ENCODE measurements at places on chromosomes 7 and 10.

DNA sequence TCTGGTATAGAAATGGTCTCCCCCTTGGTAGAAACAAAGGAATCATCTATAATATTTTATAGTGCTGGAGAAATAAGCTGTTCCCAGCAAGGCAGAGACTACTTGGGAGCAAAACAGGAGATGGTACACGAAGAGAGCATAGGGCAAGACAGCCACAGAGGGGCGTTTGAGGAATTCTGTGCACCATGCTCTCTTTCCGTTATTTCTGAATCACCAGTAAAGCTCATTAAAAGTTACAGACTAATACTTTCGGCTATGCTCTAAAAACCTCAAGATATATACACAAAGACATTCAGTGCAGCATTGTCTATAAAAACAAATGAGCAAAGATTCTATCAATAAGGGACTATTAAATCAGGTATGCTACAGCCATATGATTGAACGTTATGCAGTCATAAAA is 68.5 kb upstream of the FHIP2A start:
- no peak for DNase-seq

DNA sequence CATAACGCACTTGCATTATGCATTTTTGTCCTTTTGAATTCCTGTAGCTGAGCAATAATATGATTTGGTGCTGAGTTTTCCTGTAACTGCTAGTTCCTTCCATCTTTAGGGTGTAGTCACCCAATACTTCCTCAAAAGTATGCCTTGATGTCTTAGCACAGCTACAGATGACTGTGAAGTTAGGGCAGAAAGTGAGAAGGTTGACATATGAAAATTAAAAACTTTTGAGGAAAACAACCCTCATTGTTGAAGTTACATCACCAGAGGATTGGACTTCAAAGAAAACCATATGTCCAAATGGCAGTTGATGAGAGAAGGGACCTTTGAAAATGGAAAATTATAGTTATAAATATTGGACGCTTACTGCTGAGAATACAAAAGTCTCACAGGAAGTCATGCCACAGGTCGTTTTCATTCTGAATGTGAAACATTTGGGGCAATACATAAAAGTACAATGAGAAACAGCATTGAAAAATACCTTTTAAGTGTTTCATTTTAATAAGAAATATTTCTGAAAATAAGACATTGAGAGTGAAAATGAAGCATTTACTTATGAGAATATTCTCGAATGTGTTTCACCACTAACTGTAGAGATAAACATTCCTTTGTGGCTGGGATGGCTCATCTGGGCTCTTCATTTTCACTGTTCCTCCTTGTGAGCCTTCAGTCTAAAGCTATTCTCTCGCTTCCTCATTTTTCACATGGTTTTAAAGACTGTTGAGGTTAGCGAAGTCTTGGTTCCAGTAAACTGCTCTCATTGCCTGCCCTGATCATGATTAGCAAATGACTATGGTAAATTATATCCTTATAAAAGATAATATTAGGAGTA is 61.4 kb upstream of the NME8 start:
- peak; percentile 33 for DNase-seq

DNA sequence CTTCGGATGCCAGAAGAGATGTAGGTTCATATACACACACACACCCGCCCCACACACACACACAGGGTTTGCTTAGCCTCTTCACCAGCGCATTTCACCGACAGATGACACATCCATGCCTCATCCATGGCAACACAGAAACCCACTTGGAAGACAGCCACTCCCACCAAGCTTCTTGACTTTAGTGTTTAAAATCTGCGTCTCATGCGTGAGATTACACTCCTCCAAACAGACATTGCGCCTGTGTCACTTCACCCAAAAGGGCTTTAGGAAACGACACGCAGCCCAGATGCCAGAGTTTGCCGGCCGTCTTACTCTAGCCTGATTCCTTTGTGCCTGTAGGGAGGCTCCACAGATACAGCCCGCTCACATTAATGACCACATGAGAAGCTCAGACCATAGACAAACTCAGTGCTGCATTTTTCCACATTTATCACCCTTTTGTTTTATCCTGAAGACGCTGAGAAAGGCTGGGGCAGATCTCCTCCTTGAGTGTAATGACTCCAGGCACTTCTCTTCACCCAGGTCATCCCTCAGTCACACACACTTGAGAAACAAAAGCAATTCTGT is 73.8 kb downstream of the DIP2C start:
- DNase-seq = peak; percentile 54

DNA sequence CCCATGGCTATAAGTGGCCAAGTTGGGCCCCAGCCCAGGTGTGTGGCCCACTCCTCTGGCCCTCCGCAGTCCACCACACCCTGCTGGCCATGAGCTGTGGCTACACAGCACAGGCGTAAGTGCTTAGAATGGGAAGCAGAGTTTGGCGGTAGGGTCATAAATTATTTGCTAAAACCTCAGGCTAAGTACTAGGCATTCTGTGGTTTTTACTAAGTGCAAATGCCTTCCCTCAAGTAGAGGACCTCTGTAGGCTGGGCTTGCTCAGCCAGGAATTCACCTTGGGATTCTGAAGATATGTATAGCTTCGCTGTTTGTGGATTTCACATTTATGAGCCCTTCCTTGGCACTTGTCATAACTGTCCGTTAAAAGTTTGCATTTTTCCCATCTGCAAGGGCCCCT is 44.8 kb upstream of the LOXL4 start:
- no peak for DNase-seq

DNA sequence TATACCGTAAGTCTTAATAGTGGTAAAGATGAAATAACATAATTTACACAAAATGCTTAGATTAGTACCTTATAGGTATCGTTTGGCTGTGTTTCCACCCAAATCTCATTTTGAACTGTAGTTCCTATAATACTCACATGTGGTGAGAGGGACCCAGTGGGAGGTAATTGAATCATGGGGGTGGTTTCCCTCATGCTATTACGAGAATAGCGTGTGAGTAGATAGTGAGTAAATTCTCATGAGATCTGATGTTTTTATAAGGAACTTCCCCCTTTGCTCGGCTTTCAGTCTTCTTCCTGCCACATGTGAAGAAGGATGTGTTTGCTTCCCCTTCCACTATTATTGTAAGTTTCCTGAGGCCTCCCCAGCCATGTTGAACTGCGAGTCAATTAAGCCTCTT is 426.3 kb upstream of the POT1 start:
- DNase-seq = no peak

DNA sequence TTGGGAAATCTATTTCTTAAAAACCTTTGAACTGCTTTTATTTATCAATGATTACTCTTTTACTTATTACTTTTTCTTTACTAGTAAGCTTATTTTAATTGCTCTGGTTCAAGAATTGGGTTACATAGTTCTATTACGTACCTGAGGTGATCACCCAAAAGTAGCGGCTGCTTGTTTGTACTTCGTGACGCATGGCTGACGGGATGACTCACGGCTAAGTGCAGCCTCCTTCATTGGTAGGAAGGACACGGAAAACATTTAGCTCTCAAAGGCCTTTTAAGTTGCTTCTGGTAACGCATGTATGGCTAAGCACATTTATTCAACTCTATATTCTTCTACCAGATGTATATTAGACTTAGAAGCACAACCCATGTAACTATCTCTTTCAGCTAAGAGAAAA is 285.8 kb upstream of the SP4 start:
- no peak for DNase-seq

DNA sequence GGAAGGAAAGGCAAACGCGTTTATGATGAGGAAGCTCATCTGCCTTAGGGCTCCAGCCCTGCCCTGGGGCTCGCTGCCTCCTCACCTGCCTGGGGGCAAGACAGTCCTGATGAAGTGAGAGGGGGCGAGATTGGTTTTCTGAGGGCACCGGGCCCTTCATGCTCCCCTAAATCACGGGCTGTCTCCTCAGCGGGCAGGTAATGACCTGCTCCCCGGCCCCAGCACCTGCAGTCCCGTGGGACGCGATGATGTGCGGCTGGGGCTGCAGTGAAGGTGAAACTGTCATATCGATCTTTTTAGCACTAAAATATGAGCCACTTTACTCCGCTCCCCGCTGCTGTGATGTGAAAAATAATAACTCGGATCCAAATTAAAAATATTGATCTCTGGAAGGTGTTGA is 120.2 kb downstream of the INPP5A start:
- DNase-seq = no peak

DNA sequence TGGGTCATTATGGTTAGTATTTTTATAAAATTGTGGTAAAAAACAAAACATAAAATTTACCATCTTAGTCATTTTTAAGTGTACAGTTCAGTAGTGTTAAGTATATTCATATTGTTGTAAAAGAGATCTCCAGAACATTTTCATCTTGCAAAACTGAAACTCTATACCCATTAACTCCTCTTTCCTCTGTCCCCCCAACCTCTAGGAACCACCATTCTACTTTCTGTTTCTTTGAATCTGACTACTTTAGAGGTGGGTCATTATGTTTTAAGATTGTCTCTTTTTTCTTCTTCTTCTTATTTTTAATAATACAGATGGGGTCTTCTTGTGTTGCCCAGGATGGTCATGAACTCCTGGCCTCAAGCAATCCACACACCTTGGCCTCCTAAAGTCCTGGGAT is 84.1 kb downstream of the DOCK4 start:
- no peak for DNase-seq
